ENCODE measurements at places on chromosomes 3 and 15.

DNA sequence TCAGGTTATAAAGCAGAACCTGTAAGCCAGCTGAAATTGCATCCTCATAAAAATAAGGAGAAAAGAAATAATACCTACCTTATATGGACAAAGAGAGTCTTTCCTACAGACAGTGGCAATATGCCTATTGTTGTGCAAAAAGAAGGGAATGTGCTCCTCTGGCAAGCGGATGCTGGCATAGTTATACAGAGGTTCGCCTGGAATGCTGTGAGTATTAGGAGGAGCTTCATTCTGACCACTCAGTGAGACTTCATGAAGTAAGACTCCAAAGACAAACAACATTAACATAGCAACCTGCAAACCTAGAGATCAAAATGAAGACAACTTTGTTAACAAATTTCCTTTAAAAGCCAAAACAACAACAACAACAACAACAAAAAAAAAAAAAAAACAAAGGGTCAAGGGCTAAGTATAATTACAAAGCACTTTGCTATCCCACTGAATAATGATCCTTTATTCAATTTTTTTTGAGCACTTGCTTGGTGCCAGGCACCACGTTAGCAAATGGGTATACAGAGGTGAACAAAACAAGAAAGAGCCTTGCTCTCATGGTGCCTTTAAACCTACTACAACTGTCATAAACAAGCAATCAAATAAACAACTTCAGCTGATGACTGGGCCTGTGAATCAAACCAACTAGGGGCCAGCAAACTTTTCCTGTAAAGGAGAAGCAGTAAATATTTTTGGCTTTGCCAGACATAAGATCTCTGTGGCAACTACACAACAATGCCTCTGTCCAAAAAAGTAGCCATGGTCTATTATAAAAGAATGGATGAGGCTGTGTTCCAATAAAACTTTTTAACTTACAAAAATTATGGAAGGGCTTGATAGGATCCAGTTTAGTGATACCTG lies 3.7 kb downstream of the EOGT start:
- peaks cover 32% of the 10 kb centered on the region for H3K36me3 ChIP-seq
- peaks cover 84% of the 10 kb centered on the region for H3K4me1 ChIP-seq
- no peak for DNase-seq
- no peaks in the 10 kb centered on the region for H3K27me3 ChIP-seq
- peak overlapping the region; percentile 99 for H3K27ac ChIP-seq

- DNase-seq = no peak
- no peak overlapping the region for H3K27ac ChIP-seq
- no peaks in the 10 kb centered on the region for H3K4me1 ChIP-seq
- no peaks in the 10 kb centered on the region for H3K27me3 ChIP-seq
- H3K4me3 ChIP-seq = no peak overlapping the region
Measured at GRCh38 chr15:33083232-33084081, 111.1 kb downstream of the FMN1 start.

DNA sequence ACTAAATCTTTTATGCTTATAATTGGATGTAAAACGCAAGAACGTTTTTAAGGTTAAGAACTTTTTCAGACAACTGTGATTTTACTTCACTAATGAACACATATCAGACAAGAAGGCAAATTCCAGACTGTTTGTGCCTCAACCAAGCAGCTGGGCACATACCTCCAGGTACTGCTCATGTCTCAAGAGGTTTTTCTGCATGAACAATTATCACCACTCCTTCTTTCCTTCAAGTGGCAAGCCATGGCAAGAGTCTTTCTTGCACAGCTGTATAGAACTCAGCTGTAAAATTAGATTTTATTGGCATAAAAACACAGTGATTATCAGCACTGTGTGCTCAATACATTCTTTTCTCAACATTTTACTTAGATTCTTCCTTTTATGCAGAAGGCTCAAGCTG lies 64.3 kb downstream of the FNDC3B start:
- H3K4me1 ChIP-seq = peaks cover 60% of the 10 kb centered on the region
- H3K36me3 ChIP-seq = no peaks in the 10 kb centered on the region
- H3K27ac ChIP-seq = peak overlapping the region; percentile 31
- DNase-seq = no peak

- no peak overlapping the region for H3K4me3 ChIP-seq
- H3K4me1 ChIP-seq = no peaks in the 10 kb centered on the region
- no peaks in the 10 kb centered on the region for H3K36me3 ChIP-seq
Measured at GRCh38 chr3:55923207-55923606, 436.1 kb upstream of the WNT5A start.

DNA sequence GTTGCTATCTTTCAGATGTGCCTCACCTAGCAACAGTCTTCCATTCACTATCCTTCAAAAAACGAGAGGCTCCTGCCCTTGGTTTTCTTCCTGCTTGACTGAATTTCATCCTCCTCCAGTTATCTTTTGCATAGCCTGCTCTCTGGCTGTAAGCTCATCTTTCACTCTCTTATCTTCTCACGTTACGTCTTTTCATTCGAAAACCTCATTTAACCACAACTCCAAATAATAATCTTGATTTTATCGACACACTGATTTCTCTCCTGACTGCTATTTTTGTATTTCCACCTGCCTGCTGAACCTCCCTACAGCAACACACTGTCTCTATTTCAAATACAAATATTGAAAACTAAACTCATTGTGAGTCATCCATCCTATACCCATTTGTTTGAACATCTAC lies 230.7 kb upstream of the TMC3 start:
- DNase-seq = no peak
- no peaks in the 10 kb centered on the region for H3K36me3 ChIP-seq
- H3K4me3 ChIP-seq = no peak overlapping the region
- no peak overlapping the region for H3K27ac ChIP-seq

GRCh38 chr15:57784081-57784511 lies 77.6 kb downstream of the POLR2M start:
- H3K27me3 ChIP-seq = no peaks in the 10 kb centered on the region
- H3K27ac ChIP-seq = peak overlapping the region; percentile 9
- H3K4me1 ChIP-seq = peaks cover 4% of the 10 kb centered on the region
- DNase-seq = no peak
- no peak overlapping the region for H3K4me3 ChIP-seq

DNA sequence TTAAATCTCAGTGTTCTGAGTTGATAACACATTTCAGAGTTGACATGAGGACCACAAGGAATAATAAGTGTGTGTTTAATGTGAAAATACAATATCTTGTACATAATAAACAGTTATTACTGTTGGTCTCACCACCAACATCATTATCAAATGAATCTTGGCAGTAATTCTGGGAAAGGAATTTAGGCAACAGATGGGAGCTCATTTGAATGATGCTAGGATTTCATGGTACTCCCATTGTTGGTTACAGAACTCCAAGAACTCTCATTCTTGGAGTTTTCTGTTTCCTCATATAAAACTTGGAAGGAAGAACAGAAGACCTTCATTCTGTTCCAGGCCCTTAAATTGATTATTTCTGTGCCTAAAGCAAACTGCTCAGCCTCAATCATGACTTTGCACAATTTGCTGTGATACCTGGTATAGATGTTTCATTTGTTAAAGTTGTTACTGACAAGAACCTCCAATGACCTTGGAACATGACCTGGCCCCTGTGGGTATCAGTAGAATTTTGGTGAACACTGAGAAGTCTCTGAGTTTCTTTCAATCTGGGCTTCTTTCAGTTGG lies 385.8 kb downstream of the LPP start:
- H3K4me1 ChIP-seq = no peaks in the 10 kb centered on the region
- H3K36me3 ChIP-seq = no peaks in the 10 kb centered on the region
- no peak for DNase-seq
- no peak overlapping the region for H3K4me3 ChIP-seq
- peak overlapping the region; percentile 5 for H3K27ac ChIP-seq

GRCh38 chr15:44623178-44623577 lies 40.3 kb downstream of the SPG11 start:
- H3K27ac ChIP-seq = no peak overlapping the region
- H3K27me3 ChIP-seq = no peaks in the 10 kb centered on the region
- H3K4me3 ChIP-seq = no peak overlapping the region
- no peak for DNase-seq
- no peaks in the 10 kb centered on the region for H3K4me1 ChIP-seq

DNA sequence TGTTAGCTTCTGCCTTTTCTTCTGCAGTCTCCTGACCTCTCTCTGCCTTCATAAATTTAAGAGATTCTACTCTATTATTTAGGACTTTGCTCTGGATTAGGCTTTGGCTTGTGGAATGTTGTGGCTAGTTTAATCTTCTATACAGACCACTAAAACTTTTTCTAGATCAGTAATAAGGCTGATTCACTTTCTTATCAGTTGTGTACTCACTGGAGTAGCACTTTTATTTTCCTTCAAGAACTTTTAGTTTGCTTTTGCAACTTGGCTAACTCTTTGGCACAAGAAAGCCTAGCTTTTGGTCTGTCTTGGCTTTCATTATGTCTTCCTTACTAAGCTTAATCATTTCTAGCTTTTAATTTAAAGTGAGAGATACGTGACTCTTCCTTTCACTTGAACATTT lies 265.5 kb upstream of the TBC1D5 start:
- no peak overlapping the region for H3K4me3 ChIP-seq
- H3K27ac ChIP-seq = no peak overlapping the region
- no peak for DNase-seq
- H3K36me3 ChIP-seq = no peaks in the 10 kb centered on the region
- no peaks in the 10 kb centered on the region for H3K4me1 ChIP-seq

- DNase-seq = no peak
- H3K27ac ChIP-seq = no peak overlapping the region
- H3K4me3 ChIP-seq = no peak overlapping the region
- H3K27me3 ChIP-seq = no peaks in the 10 kb centered on the region
- no peaks in the 10 kb centered on the region for H3K4me1 ChIP-seq
Measured at GRCh38 chr15:29285386-29285785, 15.8 kb upstream of the NSMCE3 start.

DNA sequence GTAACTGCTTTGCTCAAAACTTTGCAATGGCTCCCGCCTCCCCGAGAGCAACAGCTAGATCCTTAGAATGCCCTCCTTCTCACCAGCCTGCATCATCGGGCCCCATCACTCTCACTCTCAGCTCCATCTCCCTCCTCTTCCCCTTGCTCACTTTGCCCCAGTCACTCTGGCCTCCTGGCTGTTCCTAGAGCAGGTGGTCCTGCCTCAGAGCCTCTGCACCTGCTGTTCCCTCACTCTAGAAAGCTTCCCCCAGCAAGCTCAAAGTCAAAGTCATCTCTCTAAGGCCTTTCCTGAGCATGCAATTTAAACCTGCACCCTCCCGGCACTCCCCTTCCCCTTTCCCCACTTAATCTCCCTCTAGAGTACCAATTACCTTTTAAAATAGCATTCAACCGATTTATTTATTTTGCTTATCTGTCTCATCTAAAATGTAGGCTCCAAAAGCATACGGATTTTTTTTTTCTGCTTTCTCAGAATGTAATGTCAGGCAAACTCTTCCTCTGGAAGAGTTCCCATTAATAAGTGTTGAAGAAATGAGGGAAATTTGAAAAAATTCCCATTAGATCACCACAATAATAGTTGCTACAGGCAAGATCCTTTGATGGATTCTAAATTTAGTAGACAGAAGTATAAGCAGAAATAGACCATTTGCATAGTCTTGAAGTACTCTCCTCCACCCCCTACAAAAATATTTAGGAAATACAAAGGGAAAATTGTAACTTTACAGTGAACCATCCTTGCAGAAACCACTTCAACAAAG lies 15.9 kb upstream of the HES1 start:
- H3K36me3 ChIP-seq = no peaks in the 10 kb centered on the region
- no peak overlapping the region for H3K4me3 ChIP-seq
- DNase-seq = no peak
- H3K27ac ChIP-seq = no peak overlapping the region
- no peaks in the 10 kb centered on the region for H3K27me3 ChIP-seq

- no peaks in the 10 kb centered on the region for H3K27me3 ChIP-seq
- no peaks in the 10 kb centered on the region for H3K36me3 ChIP-seq
- H3K4me1 ChIP-seq = no peaks in the 10 kb centered on the region
- no peak overlapping the region for H3K4me3 ChIP-seq
Measured at GRCh38 chr15:29058903-29059539, 173.2 kb downstream of the APBA2 start.

DNA sequence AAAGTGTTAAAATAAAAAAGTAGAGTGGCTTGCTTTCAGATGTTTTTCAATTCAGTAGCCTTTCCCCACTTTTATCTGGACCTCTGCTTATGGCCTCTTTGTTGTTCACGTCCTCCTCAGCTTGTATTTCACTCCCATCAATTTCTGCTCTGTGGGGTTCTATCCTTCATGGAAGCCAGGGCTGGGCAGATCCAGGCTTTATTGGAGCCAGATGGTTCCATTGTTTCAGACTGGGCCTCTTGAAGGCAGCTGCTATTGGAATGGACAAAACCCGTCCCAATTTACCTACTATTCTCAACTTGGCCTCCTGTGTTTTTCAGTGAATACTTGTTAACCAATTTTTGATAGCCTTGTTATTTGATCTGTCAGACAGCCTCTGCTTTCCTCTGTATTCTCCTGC lies 10.9 kb upstream of the AADACL2 start:
- H3K27me3 ChIP-seq = no peaks in the 10 kb centered on the region
- H3K4me3 ChIP-seq = no peak overlapping the region
- no peaks in the 10 kb centered on the region for H3K4me1 ChIP-seq
- H3K27ac ChIP-seq = no peak overlapping the region

DNA sequence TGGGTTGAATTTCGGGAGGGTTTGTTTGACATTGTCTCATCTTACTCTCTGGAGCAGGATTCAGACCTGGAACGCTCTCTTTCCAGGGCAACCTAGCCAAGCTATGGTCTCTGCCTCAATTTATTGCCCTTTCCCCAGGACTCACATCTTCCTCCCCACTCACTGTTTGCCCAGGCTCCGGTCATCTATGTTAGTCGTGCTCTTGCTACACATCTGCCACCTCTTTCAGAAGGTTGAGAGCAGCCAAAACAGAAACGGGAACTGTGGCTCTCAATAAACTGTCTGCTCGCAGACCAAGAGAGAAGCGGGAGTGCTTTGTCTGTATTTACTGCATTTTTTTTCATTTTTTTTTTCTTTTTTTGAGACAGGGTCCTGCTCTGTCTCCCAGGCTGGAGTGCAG lies 81.6 kb downstream of the ST6GAL1 start:
- peak overlapping the region; percentile 52 for H3K27ac ChIP-seq
- H3K36me3 ChIP-seq = no peaks in the 10 kb centered on the region
- H3K27me3 ChIP-seq = no peaks in the 10 kb centered on the region
- H3K4me3 ChIP-seq = no peak overlapping the region
- H3K4me1 ChIP-seq = peaks cover 22% of the 10 kb centered on the region
- peak; percentile 35 for DNase-seq

DNA sequence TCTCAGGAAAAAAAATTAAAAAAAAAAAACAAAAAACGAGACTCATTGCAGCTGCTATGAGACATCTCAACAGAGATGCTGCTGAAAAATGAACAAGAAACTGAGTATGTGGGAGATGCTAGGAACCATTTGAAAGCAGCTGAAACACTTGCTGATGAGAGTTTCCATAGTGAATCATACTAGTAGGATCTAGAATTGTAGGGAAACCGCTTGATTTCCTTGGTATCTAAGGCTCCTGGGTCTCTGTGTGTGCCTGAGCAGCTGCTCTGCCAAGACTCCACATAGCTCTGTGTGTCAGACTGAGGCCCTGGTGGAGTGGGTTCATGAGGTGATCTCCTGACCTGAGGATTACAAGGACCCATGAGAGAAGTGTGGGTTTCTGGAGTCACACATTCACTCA lies 313.4 kb upstream of the NECTIN3 start:
- no peak overlapping the region for H3K4me3 ChIP-seq
- no peak overlapping the region for H3K27ac ChIP-seq

- H3K27ac ChIP-seq = peak overlapping the region; percentile 77
- H3K4me3 ChIP-seq = peak overlapping the region; percentile 15
- no peak for DNase-seq
- H3K4me1 ChIP-seq = peaks cover 95% of the 10 kb centered on the region
- no peaks in the 10 kb centered on the region for H3K36me3 ChIP-seq
Measured at GRCh38 chr15:22961762-22962161, 18.4 kb downstream of the CYFIP1 start.
